Stimulated activated naive CD8-positive, alpha-beta T cell treated with anti-CD3 and anti-CD28 coated beads, Interleukin-15, amount 100 ng/mL, for 72 hours (primary cell): ENCODE measurements at places on chromosomes 1 and 21.

DNA sequence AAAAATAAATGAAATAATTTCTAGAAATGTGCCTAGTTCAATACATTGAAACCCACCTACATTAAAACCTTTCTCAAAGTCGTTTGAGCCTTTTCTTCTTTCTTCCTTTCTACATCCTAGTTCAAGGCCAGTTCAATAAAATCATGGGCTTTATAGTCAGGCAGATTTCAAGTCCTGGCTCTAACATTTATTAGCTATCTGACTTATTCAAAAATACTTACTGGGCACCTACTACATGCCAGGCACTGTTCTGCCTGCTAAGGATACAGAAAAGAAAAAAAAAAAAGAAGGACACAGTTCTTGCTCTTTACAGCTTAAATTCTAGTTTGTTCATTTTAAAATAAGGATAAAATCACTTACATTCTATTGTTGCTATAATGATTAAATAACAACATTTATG lies 134.2 kb upstream of the FGGY start:
- DNase-seq, result no peak

DNA sequence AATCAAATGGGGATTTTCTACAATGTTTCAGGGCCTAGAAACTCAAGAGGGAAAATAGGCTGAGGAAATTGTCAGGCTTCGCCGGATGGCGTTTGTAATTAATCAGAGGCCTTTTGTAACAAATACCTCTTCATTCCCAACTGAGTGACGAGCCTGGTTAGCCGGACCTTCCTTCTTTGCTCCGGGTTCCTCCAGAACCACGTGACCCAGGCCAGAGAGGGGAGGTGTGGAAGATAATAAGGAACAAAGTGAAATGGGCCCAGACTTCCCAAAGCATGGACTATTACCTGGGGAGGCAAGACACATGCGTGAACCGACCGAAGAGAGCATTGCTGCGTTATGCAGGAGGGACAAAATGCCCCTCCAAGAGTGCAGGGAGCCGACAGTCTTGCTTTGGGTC lies 7.5 kb upstream of the IGSF21 start:
- no peak for DNase-seq

GRCh38 chr1:64608005-64608650 lies 136.7 kb upstream of the RAVER2 start:
- DNase-seq, result no peak

DNA sequence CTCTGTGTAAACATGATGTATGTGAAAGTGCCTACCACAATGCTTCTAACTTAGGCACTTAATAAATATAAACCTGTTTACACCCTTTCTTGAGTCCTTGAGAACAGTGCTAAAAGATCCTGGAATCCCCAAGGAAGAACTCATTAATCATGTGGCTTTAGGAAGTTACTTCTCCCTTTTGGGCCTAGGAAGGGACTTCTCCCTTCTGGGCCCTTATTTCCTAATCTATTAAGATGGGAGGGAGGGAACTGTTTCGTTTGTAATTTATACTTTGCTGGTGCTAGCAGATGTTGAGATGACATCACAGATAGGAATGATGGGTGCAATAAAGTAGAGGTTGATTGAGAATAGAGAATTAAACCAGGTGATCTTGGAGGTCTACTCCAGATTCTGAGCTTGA lies 1.2 kb downstream of the BTF3L4 start:
- DNase-seq, result no peak

DNA sequence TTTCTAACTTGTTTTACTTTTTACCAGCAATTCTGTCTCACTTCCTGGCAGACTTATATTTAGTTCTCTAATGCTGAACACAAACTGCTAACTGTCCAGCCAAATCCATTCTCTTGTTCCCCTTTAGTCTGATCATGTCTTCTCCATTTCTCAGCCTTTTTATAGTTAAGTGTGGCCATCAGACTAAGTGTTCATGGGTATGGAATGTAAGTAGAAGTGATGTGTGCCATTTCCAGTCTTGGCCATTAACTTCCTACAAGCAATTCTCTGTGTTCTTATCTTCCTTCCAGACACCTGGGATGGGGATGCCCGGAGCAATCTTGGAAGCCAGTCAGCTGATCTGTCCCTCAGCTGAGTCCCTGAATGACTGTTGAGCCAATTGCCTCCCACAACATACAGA lies 165.8 kb downstream of the ST6GALNAC3 start:
- no peak for DNase-seq

DNA sequence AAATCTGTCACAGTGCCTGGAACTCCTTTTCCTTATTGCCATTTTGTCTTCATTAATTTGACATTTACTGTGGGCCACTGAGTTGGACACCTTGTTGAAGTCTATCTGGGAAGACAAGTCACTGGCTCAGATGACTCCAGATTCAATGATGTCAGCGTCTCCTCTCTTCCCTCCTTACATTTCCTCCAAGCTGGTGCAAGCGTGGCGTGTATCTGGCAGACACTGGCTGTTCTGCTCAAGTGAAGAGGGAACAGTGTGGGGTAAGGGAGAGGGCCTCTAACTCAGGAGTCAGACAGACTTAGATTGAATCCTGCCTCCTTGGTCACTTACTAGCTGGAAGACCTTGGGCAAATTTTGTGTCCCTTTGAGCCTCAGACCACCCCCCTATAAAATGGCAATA lies 8.7 kb upstream of the ZNF691 start:
- no peak for DNase-seq

DNA sequence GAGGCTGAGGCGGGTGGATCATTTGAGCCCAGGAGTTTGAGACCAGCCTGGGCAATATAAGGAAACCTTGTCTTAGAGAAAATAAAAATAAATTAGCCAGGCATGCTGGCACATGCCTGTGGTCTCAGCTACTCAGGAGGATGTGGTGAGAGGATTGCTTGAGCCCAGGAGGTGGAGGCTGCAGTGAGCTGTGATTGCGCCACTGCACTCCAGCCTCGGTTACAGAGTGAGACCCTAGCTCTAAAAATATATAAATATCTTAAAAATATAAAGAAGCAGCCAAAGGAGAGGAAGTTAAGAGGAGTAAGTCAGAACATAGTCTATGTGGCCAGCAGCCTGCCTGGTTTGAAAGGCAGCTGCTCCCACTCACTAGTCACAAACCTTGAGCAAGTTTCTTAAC lies 4.5 kb upstream of the IL10RB start:
- peak; percentile 31 for DNase-seq

DNA sequence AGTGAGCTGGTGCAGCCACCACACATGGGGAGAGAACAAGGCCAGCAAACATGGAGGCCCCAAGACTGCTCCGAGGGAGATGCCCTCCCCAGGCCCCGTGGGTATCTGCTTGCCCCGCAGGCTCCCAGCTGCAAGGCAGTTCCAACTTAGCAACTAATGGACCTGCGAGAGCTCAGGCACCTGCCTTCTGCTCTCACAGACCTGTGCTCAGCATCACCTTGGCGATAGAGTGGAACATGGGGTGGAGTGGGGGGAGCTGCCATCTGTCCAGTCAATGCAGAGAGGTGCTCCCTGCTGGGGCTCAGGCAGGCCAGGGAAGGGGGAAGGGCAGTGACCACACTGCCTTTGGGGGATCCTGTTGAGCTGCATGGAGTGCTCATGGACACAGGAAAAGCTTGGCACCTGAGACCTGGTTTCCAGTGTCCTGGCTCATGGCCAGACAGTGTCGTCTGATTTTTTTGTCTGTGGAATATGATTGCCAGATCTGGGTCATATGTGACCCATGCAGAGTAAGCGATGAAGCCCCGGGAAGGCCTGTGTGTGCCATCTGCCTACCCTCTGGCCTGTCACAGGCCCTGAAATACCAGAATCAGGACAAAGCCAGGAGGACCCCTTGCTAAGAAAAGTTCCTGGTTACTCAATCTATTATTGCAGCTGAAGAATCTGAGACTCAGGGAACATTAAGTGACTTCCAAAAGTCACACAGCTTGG lies 39.9 kb upstream of the TENT5C start:
- no peak for DNase-seq

GRCh38 chr1:3066250-3066711 lies 2.7 kb upstream of the PRDM16 start:
- DNase-seq, result no peak

DNA sequence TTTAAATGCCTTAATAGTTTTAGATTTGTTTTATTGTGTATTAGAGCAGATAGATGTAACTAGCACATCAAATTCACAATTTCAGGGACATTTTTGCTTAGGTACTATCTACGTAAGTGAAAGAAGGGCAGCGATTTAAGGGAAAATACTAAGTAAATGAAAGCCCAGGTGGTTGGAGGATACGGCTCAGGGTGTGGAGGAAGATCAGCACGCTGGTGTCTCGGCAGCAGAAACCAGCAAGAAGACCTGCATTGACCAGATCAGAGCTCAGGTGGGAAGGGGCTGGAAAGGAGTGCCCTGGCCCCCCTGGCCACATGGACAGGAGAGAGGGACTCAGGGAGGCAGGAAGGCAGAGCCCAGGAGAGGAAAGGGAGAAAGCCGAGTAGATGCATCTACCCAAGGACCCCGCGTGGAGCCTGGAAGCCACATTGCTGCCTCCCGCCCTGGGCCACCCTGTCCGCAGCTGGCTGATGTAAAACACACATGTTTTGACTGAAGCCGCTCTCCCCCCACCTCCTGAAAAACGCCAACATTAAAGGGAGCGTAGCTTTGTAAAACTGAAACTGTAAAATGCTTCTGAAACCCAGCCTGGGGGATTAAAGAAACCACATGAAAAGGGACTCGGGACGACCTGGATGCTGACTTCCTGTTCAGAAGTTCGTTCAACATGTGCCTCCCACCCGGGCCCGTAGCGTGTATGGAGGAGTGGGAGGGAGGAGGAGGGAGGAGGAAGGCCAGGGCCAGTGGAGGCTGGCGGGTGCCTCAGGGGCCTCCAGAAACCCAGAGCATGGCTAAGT lies 72.6 kb upstream of the TARDBP start:
- DNase-seq, result peak; percentile 67

GRCh38 chr1:183443011-183443410 lies 24.8 kb upstream of the NMNAT2 start:
- DNase-seq, result no peak
